ENCODE measurements at places on chromosomes 16 and 17. TPM values are rescaled to one million over a fixed set of nuclear protein-coding genes. Genes with fewer than 3 reads are reported as not detected.

DNA sequence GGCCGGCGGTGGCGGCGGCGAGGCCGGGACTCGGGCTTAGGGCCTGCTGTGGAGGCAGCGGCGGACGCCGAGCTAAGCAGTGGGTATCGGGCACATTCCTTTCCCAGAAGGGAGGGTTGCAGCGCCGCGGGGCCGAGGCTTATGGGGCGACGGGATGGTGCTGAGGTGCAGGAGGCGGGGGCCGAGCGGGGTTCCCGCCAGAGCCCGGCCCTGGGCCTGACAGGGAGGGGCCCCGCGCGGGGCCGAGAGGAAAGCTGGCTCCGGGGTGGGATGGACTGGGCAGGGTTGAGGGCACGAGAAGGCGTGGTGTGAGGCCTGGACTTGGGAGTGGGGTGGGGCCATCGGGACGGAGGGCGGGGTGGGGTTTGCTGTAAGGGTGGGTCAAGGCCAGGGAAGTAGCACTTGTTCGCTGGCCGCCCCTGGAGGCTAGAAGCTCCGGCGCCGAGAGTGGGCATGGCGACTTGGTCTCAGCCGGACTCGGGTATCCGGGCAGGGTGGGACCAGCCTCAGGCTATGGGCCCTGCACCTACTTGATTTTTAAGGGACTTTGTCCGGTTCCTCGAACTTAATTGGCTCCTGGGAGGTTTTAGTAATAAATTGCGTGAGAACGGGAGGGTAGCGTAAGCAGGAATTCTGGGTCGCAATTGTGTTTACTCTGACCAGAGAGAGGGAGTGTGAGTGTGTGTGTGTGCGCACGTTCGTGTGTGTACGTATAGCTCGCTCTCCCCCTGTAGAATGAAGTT is 396 bp downstream of the NFE2L1 start:
- DNase-seq, result no peak

DNA sequence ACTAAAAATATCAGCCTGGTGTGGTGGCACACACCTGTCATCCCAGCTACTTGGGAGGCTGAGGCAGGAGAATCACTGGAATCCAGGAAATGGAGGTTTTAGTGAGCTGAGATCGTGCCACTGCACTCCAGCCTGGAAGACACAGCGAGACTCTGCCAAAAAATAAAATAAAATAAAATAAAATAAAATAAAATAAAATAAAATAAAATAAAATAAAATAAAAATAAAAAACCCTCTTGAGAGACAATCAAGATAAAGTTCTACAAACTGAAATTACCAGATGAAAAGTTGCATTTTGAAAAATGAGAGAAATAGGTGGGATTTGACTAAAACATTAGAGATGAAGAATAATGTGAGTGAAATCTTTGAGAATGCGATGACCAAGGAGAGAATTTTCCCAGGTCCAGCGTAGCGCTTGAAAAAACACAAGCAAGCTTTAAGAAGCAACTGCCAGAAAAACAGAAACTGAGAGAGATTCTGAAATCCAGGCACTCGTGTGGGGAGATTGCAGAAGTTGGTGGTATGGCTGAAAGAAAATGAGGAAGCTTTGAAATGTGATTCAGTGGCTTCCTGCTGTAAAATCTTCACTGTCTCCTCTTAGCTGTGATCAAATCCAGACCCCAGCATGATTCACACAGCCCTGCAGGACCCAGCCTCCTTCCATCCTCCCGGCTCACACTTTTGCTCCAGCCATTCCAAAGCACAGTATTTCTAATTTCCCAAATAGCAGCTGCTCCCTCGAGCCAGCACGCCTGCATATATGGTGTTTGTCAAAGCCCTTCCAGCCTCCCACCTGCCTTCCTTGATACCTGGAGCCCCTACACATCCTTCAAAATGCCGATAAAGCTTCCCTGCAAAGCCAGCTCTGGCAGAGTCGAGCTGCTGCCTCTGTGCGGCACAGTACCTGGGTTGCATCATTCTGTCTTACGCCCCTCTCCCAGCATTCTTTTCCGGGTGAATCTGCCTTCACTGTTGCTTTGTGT is 8.2 kb upstream of the CD300E start:
- DNase-seq, result no peak

- peak; percentile 35 for DNase-seq
Measured at GRCh38 chr17:5282642-5283217, 646 bp downstream of the RABEP1 start.

GRCh38 chr17:11264183-11264871 is 23.3 kb downstream of the SHISA6 start:
- DNase-seq, result no peak

- no peak for DNase-seq
Measured at GRCh38 chr17:9408381-9408780, 167.2 kb downstream of the STX8 start.

DNA sequence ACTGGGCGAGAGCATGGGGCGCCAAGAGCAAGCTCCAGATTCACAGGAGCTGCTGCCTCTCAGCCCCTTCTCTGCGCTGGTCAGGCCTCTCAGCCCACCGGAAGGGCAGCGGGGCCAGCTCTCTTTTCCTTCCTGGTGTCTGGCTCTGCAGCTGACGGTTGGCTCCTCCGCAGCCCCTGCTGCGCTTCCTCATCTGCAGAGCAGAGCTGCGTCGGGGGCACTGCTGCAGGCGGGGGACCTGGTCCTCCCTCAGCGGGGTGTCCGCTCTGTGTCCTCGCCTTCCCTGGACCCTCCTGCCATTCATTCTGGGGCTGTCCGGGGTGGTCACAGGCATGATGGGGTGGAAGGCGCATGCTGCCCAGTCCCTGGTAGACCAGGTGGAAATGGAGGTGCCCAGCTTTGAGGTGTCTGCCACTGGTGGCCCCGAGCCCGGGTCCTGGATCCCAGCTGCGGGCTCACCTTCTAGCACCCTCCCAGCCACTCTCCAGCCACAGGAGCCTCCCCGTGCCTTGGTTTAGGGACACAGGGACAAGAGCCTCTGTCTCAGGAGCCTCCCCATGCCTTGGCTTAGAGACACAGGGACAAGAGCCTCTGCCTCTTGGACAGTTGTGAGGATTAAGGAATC is 84.8 kb downstream of the IRF8 start:
- DNase-seq, result no peak

DNA sequence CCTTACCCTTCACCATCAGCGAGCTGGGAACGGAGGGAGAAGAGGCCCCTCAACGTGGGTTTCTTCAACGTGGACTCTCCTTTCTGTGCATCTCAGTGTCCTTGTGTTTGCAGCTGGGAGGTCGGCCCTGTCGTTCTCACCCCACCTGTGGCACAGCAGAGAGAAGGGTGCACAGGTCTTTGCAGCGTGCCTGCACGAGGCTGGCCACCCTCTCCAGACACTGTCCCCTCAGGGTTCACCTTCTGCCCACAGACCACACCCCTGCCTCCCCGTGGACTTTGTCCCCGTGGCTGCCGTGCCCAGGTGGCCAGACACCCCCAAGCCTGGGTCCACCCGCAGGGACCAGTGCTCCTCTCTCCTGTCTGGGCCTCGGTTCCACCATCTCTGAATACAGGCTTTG is 7.3 kb upstream of the WDR45B start:
- no peak for DNase-seq

DNA sequence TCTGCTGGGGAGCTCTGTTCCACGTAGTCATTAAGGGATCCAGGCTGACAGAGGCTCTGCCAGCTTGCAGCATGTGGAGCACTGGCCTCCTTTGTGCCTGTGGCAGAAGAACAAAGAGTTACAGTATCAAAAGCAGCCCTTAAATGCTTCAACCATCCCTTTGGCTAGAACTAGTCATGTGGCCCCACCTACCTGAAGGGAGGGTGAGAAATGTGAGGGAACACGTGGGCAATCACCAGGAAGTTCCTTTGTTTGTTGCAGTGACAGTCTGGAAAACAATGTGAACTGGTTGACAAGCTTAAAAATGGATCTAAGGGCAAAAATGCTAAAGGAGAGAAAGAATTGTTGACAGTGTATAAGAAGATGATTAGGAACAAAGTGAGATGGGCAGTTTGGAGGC is 290.4 kb upstream of the HSBP1 start:
- DNase-seq, result no peak

ITGAX gene
- total RNA-seq, result 2.3 TPM

DNA sequence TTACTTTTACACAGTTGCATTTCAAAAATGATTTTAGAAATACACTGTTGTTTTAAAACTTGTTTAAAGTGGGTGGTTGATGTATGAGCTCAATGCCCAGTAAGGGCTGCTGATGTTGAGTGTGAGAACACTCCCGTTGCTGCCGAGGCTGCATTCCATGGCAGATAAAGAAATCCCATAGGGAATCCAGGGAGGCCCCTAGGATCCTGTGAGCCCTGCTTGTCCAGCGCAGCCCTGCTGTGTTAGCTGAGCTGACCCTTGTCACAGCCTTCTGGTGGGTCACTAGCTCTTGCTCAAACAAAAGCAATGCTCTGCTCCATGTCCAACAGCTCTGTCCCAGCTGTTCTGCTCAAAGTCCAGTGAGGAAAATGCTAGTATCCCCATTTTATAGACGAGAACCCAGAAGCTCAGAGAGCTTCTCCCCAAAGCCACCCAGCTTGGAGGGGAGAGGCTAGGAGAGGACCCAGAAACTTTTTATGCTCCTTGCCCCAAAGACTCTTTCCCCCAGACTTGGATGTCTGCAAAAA is 18.6 kb upstream of the COL1A1 start:
- no peak for DNase-seq

DNA sequence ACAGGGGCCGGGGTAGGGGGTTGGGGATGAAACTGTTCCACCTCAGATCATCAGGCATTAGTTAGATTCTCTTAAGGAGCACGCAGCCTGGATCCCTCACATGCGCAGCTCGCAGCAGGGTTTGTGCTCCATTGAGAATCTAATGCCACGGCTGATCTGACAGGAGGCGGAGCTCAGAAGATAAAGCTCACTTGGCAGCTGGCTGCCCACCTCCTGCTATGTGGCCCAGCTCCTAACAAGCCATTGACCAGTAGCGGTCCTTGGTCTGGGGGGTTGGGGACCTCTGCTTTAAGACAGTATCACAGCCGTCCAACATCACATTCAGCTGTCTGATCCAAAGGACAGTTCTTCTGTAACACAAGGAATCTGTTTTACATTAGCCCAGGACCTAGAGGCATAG is 62.5 kb downstream of the SLC39A11 start:
- no peak for DNase-seq

SECTM1 gene
- 0.44 TPM for total RNA-seq

- no peak for DNase-seq
Measured at GRCh38 chr17:823501-823902, 41.3 kb downstream of the MRM3 start.

DNAH9 gene
- total RNA-seq, result not detected

ZPBP2 gene
- not detected for total RNA-seq

BAHCC1 gene
- 0.24 TPM for total RNA-seq

DNA sequence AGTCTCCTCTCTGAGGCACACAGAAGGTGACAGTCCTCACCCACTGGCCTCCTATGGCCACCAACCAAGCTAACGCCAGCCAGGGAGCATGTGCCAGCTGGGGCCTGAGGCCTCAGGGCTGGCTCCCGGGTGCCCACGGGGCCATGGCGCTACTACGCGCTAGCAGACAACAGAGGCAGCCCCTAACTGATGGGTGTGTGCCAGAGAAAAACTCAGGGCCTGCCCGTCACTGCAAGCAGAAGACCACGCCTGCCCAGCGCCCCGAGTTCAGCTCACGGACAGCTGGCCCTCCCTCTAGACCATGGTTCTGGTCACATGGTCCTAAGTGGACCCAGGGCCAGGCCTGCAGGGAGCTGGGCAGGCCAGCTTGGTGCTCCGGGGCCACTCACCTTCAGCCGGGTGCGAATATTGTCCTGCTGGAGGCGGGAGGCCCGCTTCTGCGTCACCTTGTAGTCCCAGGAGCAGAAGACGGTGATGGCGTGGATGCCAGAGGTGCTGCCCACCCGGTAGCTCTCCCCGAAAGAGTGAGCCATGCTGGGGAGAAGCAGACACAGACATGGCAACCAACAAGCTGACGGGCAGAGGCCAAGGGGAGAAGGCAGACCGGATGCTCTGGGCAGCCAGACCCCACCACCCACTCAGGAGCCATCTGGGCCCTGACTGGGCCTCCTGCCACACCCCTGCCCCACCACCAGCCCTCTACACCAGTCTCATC is 6.2 kb downstream of the TMC6 start:
- DNase-seq, result no peak

DNA sequence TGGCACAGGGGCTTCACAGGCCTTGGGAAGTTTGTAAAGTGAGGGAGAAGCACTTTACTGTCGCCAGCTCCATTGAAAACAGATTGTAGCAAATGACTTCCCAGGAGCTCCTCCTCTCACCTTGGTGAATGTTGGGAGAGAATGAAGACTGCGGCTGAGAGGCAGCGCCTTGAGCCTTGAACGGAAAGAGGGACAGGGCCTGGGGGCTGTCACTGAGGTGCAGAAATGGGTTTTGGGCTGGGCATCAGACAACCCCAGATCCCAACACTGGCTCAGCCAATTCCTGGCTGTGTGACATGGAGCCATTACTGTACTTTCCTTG is 603 bp upstream of the MRTFB start:
- DNase-seq, result no peak

DNA sequence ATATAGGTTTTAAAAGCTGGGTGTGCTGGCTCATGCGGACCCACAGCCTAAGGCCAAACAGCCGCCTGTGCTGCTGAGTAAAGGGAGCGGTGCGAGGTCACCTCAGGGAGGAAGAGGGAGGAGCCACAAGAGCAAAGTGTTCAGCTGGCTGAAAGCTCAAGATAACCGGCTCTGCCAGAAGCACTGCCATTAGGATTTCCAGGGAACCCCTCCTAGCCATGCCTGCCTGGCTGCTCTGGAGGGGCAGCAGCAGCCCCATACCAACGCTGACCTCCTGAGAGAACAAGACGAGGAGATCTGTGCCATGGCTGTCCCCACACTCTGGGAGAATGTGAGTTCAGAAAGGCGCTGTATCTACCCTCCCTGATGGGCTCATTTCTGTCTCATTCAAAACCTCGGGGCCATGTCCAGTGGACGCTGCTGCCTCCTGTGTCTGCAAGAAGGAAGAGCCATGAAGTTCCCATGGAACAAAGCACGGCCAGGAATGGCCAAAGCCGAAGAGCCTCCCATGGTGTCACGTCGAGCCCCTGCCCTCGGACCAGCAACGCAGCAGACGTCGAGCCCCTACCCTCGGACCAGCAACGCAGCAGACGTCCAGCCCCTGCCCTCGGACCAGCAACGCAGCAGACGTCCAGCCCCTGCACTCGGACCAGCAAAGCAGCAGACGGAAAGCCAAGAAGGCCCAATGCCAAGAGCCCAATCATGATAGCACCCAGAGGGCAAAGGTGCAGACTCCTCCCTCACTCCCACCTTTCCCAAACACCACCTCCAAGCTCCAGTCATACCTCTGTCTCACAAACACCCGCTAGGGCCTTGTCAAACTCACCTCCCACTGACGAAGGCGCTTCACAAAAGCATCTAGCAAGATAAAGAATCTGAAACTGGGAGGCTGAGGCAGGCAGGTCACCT is 107.0 kb downstream of the ANKRD11 start:
- peak; percentile 32 for DNase-seq

Measured in CD8-positive, alpha-beta T cell (primary cell).